ENCODE measurements at places on chromosomes 3 and 15. TPM values are rescaled to one million over a fixed set of nuclear protein-coding genes. Genes with fewer than 3 reads are reported as not detected.

- DNase-seq = no peak
These were observed 23.4 kb downstream of the NMD3 start for GRCh38 chr3:161244538-161244937.

Gene HRG
- total RNA-seq = not detected

- DNase-seq = no peak
These were observed 286.1 kb downstream of the MAGI1 start for GRCh38 chr3:65752636-65753035.

DNA sequence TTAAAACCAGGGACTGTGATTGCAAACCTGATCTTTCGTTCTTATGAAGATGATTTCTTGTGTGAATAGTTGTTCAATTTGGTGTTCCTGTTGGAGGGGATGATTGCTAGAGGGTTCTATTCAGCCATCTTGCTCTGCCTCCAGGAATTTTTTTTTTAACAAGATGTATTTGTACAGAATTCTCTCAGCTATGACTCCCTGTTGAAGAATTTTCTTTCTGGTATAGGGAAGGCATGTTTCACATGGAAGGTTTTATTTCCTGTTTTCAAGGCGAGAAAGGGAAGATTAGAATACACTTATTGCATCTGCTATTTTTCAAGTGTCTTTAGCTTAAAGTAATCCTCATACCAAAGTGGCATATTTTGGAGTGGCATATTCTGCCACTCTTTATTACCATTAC, 5.6 kb upstream of the LRRC34 start:
- DNase-seq = no peak

DNA sequence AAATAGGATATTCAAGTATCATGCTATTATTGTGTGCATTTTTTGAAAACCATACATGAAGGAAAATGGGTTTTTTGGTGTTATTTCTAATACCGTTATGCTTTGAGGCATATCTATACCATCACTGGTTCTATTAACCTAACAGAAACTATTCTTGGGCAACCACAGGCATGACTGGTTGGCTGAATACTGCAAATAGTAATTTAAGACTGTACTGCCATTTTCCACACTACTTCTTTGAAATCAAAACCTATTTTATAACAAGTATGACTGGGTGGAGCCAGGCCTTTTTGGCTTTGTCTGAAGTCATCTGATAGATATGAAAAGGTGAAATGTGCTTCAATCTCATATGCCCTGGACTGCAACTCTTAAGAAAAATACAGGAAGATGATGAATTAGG, 115.1 kb downstream of the ULK4 start:
- no peak for DNase-seq

DNA sequence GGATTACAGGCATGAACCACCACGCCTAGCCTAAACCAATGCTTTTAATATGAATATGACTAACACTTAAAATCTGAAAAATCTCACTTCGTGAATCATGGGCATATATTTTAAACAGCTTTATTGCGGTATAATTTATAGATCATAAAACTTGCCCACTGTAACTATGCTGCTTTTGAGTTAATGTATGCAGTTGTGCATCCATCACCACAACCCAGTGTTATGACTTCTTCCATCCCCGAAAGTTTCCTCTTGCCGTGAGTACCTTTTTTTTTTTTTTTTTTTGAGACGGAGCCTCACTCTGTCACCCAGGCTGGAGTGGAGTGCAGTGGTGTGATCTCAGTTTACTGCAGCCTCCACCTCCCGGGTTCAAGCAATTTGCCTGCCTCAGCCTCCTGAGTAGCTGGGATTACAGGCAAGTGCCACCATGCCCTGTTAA, 7.1 kb downstream of the KAT2B start:
- no peak for DNase-seq

GRCh38 chr3:51773529-51774056, 5.4 kb downstream of the IQCF6 start:
- DNase-seq = no peak

GRCh38 chr15:101501703-101502373, 12.3 kb upstream of the PCSK6 start:
- DNase-seq = peak; percentile 57

GRCh38 chr3:125115640-125116039, 59.8 kb upstream of the HEG1 start:
- DNase-seq = no peak

Gene MFN1
- total RNA-seq = 42.7 TPM

GRCh38 chr3:37162501-37163245, 11.7 kb downstream of the LRRFIP2 start:
- no peak for DNase-seq

GRCh38 chr3:89434621-89435380, 327.4 kb downstream of the EPHA3 start:
- no peak for DNase-seq

GRCh38 chr15:29135309-29135657, 134.3 kb downstream of the NSMCE3 start:
- DNase-seq = no peak

DNA sequence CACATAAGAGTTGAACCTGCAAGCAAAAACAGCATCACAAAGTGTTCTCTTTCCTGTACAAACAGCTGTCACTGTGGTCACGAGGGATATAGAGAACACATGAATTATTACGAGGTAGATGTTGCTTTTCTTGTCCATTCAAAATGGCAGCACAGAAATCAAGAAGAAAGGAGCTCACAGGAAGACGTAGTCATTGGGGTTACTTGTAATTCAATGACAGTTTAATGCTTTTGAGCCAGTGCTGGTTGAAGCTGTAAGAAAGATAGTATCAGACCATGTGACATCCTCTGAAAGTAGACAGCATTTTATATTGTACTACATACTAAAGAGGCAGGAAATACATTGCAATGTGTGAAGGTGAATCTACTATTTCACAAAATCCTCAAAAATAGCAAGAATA, 140.4 kb downstream of the ABI3BP start:
- no peak for DNase-seq

- DNase-seq = no peak
These were observed 69.7 kb downstream of the CACNA2D3 start for GRCh38 chr3:54192026-54192425.

Gene CLRN1
- not detected for total RNA-seq

- no peak for DNase-seq
These were observed 253.6 kb downstream of the MAGI1 start for GRCh38 chr3:65785065-65785645.

Gene PKM
- 917 TPM for total RNA-seq

- no peak for DNase-seq
These were observed 324.7 kb upstream of the SLCO3A1 start for GRCh38 chr15:91528801-91529200.

GRCh38 chr3:25820816-25821486, 31.1 kb downstream of the OXSM start:
- DNase-seq = no peak

DNA sequence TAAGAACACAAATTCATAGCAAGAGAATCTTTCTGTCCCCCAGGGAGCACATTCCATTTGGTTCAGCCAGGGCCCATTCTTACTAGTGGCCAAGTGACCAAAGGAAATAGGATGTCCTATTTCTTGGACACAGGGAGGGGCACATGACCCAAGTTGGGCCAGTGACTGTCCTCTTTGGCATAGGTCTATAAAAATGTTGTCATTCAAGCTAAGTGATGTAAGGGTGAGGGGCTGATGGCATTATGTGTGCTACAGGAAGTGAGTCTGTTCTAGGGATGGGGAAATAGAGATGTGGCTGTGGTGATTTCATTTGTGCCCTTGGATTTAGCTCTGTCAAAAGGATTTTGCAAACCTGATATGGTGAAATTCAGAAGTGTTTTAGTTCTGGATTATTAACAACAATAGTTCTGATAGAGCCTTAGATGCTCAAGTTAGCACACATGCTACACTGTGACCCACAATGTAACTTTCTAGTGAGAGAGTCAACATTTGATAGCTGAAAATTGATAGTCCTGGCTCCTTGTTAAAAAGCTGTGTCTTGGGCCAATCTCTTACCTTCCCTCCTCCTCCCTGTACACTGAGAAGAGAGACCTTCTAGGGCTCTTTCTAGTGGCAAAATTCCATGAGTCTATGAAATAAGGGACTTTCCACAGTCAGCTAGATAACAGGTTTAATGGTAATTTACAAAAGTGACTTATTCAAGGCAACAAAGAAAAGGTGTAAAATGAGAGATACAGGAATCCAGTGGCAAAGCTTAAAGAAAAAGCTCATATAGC, 117.2 kb downstream of the THRB start:
- no peak for DNase-seq

DNA sequence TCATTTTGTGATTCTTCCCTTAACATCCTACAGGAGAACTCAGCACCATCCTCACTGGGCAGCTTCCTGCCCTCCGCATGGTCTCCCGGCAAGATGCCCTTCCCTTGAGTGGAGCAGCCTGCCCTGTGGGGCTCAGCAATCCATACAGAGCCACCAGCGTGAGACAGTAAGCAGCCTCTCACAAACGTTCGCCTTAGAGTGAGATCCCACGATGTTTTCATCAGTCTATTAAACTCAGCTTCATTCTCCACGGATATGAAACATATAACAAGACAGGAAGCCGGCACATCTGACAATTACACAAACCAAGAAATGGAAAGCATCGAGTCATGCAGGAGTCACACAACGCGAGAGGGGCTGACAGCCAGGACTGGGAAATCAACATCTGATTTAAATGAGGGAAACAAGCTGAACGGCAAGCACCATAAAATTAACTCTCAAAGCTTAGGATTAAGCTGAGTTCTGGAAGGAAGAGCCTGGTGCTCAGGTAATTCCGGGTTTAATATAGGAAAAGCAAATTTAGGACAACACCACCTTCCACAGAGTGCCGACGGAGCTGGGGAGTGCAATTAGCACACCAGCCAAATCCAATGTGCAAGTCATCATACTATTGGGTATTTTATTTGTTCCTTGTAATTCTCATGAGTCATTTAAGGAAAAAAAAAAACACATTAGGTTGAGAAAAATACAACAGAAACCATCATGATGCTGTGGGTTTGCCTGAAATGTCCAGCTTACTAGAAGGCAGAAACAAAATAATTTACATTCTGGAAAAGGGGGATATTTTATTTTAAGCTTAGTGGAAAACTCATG, 272.0 kb downstream of the OCA2 start:
- no peak for DNase-seq

- no peak for DNase-seq
These were observed 68.9 kb upstream of the STXBP5L start for GRCh38 chr3:120839120-120839519.

Gene STXBP5L
- 3.0 TPM for total RNA-seq

GRCh38 chr15:58430224-58430787, 1.5 kb upstream of the LIPC start:
- DNase-seq = no peak

- DNase-seq = no peak
These were observed 87.4 kb upstream of the CACNA2D3 start for GRCh38 chr3:54034971-54035370.

DNA sequence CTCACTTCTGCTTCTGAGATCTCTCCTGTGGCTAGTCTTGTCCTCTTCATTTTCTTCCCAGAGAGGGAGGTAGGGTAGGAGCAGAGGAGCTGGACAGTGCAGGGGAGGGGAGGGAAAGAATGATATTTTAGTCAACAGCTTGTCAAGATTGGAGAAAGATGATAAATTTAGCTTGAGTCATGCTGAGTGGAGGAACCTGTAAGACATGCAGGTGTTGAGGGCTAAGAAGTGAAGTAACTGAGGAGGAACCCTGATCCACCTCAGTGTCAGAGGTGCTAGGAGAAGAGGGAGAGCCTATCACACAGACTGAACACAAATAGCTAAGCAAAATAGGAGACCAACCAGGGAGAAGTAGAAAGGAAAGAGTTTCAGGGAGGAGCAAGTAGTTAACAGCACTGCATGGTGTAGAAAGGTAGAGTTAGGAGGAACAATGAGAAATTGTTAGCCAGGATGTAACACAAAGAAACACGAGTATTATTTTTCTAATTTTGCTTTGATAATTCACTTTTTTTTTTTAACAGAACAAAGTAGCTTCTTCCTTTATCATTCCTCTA, 108.2 kb upstream of the CHRM5 start:
- no peak for DNase-seq

GRCh38 chr3:60579734-60580133, 671.5 kb downstream of the FHIT start:
- no peak for DNase-seq

DNA sequence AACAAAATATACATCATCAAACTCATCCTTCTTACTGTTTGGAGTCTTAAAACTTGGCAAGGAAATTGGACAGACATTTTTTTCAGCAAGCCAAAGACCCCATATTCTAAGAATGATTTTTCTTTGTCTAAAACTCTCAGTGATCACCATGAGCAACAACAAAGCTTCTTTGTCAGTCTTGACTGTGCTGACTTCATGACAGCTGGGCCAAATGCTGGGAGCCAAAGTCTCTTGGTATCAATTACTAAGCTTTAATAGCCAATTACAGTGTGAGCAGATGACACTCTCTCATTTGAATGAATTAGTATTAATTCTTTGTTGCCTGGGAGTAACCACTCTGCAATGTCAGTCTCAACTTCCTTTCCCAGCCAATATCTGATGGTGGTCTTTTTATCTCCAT, 48.1 kb upstream of the GK5 start:
- peak; percentile 6 for DNase-seq

- DNase-seq = no peak
These were observed 1020.5 kb downstream of the OTOL1 start for GRCh38 chr3:162517110-162517509.

Gene C15orf39
- total RNA-seq = 29.5 TPM

Gene KLHDC8B
- 45.2 TPM for total RNA-seq

Gene PLSCR1
- 27.5 TPM for total RNA-seq

GRCh38 chr3:5239602-5240001, 52.1 kb downstream of the EDEM1 start:
- DNase-seq = no peak

Gene RPUSD2
- total RNA-seq = 16.0 TPM

Gene CHST2
- 4.5 TPM for total RNA-seq

Gene CEP19
- total RNA-seq = 6.3 TPM

DNA sequence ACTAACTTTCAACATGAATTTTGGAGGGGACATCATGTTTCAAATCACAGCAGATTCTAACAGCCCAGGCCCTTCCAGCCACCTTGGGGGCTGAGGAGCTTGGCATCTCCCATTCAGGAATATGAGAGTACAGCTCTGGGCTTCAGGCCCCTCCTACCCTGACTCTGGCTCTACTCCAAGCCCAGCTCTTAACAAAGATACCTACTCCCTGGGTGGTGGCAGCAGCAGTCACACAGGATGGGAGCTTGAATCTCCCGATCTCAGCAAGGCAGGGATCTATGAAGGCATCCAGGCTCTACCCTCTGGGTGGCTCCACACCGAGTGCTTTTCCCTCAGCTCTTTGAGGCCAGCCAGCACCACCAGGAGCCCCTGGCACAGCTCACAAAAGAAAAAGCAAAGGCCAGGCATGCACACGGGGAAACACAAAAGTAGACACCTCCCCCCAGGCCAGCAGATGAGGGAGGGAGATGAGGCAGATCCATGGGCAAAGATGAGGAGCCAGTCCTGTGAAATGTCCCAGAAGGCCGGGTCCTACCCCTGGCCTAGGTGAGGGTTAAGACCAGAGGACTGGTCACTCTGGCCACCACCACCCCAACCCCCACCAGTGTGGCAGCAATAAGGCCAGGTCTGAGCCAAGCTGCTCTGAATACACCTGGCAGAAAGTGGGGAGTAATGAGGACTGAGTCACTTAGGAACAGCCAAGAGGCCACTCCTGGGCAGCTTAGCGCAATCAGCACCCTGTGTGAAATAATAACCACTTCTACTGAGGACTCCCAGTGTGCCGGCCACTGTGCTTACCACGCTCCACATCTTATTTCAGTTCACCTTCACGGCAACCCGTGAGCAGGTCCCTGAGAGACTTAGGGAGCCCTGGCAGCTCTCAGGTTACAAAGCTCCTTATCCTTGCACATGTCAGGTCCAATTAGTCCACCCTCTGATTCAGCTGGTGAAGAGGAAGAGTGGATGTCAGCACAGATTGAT, 24.3 kb downstream of the PLA2G4F start:
- DNase-seq = no peak

- DNase-seq = no peak
These were observed 46.6 kb downstream of the ANP32A start for GRCh38 chr15:68774120-68774519.

Gene SKOR1
- total RNA-seq = 0.49 TPM
